ENCODE measurements at places on chromosomes 2 and 18.
A peak's percentile ranks its signal among the peaks of the same experiment; 100 is the strongest.

DNA sequence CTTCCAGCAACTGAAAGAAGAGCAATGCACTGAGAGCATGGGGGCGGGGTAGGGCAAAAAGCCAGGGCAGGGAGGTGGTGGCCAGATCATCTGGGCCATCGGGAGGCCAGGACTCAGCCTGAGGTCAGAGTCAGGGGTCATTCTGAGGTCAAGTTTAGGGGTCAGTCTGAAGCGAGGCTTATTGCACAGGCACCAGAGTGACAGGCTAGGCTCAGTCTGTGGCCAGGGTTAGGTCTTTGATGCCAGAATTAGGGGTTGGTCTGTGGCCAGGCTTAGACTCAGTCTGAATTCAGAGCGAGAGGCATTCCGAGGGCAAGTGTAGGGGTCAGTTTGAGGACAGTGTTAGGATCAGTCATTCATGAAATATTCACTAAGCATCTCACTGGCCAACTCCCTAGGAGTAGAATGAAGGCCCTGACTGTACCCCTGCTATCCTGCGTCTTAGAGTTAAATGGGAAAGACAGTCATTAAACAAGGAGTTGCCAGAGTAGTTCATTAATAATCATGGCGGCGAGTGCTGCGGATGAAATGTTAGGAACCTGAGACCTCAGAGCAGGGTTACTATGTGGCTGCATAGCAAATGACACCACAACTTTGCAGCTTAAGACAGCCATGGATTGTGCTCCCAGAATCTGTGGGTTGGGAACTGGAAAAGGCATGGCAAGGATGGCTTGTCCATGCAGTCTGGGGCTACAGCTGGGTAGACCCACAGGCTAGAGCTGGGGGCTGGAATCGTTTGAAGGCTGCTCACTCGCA lies 198.7 kb downstream of the CYP26B1 start:
- DNase-seq: no peak

GRCh38 chr2:13488965-13489364 lies 772.2 kb downstream of the TRIB2 start:
- no peak for DNase-seq

DNA sequence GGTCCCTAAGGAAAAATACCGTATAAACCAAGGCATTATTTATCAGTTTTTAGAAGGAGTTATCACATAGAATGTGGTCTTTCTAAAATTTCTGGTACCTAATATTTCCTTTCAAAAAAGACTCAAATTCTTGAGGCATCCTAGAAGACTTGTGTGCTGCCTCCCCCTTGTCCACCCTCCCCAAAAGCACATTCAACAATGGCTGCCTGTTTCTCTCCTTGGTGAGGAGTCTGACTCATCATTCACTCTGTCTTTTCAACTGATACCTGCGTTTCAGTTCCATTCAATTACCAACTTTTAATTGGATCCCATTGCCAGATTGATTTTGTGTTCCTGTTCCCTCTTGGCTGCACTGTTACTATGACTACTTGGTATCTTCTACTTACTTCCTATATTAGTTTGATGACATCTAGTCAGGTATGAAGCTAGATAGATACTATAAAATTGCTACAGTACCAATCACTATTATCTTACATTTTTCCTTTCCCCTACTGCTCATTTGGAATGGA lies 72.9 kb downstream of the XRCC5 start:
- DNase-seq: no peak

DNA sequence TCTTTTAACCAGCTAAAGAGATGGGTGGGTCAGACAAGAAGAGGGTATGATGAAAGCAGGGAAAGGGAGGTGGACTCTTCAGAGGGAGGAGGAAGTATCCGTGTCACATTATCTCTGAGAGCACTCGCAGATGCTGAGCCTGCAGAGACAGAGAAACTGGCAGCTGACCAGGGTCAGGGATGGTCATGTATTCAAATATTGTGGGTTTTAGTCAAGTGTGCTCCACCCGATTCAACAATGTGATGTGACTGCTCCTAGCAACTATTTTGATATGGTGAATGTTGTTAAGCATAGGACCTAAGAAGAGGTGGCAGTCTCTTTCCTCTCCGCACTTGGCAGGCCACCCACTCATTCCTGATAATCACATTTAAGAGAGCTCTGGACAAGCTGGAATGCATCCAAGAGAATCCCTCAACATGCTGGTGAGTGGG lies 1.3 kb upstream of the CLIP4 start:
- no peak for DNase-seq

- DNase-seq: peak; percentile 20
These were observed 4.6 kb downstream of the PTGR3 start for GRCh38 chr18:75204269-75204731.

GRCh38 chr18:5311301-5311989 lies 15.9 kb upstream of the ZBTB14 start:
- DNase-seq: no peak

DNA sequence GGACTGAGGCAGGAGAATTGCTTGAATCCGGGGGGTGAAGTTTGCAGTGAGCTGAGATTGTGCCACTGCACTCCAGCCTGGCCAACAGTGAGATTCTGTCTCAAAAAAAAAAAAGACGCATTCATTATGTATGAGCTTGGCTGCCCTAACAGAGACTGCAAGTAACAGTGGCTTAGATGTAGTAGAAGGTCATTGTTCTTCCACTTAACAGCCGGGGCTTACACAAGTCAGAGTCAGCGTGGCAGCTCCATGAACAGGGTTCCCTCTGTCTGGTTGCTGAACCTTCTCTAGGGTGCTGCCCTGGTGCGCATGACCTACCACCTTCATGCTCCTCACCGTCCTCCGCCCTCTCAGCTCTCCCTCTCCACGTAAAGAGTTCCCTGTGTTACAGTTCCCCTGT lies 49.1 kb upstream of the IGFBP2 start:
- DNase-seq: no peak

DNA sequence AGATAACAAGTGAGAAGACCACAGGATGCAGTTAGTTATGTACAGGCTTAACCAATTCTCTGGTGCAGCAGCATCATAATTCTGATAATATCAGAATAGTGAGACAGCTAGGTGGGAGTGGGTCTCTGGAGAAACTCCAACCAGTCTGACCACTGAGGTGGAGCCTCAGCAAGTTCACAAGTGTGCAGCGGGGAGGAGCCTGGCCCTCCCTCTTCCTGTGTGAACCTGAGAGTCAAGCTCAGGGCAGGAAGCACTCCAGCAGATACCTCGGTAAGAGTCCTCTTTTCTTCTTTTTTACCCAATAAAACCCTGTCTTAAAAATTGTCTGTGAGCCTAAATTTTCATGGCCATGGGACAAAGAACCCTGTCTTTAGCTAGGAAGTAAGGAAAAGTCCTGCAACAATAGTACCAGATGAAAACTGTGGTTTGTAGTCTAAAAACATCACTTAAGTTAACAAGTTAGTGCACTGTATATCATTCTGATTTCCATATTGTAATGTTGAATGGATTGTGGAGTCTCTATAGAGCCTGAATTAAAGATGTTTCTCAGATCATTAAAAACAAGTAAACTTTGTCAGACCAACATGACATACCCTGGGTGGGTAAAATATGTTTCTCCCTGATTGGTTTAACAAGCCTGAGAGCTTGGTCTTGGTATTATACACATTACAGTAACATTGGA lies 370.8 kb downstream of the TMEM182 start:
- peak; percentile 54 for DNase-seq

GRCh38 chr2:68031542-68032160 lies 31.2 kb downstream of the C1D start:
- peak; percentile 22 for DNase-seq

- DNase-seq: no peak
These were observed 33.0 kb downstream of the FHOD3 start for GRCh38 chr18:36330435-36331052.

DNA sequence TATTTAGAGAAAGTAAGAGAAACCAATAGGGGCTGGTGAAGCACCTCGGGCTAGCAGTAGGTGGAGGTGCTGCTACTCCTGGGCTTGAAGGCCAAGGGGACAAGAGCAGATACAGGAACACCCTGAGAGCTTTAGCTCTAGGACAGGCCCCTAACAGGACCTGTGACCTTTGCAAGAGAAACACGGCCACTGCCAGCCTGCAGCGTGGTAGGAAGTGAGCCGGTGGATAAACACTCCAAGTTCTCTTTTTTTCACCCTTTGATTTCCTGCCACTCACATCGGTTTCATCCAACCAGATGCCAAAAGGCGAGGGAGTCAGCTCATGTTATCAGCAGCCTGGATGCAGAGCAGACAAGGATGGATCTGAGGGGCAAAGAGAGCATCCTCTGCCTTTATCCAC lies 66.8 kb upstream of the SPRED2 start:
- DNase-seq: no peak

GRCh38 chr2:119264781-119265692 lies 41.4 kb downstream of the STEAP3 start:
- DNase-seq: no peak

DNA sequence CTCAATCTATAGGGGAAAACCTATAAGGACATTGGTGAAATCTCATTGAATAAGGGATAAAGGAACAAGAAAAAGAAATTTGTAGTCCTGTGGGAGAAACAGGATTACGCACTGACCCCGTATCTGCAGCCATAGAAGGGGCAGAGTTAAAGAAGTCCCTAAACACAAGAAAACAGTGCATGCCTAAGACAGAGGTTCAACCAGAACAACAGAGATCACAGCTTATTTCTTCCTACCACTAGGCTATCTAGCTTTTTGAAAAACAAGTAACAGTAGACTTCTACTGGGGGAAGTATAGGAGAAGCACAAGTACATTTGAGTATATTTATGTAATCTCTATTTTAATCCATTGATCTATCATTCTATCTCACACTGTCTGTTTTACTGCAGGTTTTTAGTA lies 485.2 kb upstream of the REG3G start:
- no peak for DNase-seq

- peak; percentile 39 for DNase-seq
These were observed 2.1 kb downstream of the NCKAP1 start for GRCh38 chr2:183035954-183036669.

DNA sequence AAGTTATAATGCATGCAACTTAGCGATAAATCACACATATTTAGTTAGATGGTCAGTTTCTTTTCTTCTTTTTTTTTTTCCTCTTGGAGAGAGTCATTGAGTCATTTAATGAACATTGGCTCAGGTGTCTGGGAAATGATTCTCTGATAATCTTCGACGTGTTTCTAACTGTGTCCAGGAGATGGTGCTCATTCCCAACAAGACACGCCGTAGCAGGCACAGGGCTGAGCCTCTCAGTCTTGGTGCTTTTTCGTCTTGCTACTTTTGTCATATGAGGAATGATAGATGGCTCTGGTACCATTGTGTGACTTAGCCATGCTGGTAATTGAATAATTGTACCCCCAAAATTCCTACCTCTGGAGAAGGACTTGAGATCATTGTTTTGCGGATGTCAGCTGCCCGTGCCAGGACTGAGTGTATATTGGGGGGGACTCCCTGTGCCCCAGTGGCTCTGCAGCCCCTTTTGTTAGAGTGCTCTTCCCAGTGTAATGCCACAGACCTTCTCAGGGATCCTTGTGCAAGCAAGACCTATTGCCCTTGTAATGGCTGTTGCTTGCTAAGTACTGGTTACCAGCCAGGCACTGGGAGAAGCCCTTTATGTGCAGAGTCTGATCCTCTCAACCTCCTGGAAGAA lies 107.6 kb upstream of the CYRIA start:
- DNase-seq: no peak

GRCh38 chr18:63284827-63285733 lies 34.5 kb downstream of the BCL2 start:
- no peak for DNase-seq

- DNase-seq: no peak
These were observed 781.4 kb upstream of the GYPC start for GRCh38 chr2:125874564-125874963.

Data from immature natural killer cell (primary cell).